ENCODE measurements at places on chromosomes 6 and 20. TPM values are rescaled to one million over a fixed set of nuclear protein-coding genes. Genes with fewer than 3 reads are reported as not detected.
A peak's percentile ranks its signal among the peaks of the same experiment; 100 is the strongest.

DNA sequence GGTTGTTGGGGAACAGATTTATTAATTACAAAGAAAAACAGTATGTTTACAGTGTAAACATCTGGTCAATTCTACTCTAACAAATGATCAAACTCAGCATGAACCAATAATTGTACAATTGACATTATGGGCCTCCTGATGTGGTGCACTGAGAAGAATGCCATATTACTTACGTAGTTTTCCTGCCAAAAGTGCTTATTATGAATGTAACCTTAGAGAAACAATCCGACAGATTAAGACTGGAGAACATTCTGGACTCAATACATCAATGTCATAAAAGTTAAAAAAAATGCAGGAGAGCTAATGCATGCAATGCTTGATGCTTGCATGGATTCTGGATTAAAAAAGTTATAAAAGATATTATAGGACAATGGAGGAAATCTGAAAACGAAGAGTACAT lies 69.0 kb downstream of the LYRM4 start:
- no peak for DNase-seq

- DNase-seq = no peak
Observed at GRCh38 chr6:47434372-47435253, 43.0 kb upstream of the CD2AP start.

DNA sequence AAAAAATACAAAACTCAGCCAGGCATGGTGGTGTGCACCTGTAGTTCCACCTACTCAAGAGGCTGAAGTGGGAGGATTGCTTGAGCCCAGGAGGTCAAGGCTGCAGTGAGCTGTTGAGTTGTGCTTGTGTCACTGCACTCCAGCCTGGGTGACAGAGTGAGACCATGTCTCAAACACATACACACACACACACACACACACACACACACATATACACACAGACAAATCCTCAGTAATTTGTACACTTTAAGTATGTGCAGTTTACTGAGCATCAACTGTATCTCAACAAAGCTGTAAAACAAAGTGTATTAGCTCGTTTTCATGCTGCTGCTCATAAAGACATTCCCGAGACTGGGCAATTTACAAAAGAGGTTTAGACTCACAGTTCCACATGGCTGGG lies 7.3 kb downstream of the TFB1M start:
- DNase-seq = no peak

DNA sequence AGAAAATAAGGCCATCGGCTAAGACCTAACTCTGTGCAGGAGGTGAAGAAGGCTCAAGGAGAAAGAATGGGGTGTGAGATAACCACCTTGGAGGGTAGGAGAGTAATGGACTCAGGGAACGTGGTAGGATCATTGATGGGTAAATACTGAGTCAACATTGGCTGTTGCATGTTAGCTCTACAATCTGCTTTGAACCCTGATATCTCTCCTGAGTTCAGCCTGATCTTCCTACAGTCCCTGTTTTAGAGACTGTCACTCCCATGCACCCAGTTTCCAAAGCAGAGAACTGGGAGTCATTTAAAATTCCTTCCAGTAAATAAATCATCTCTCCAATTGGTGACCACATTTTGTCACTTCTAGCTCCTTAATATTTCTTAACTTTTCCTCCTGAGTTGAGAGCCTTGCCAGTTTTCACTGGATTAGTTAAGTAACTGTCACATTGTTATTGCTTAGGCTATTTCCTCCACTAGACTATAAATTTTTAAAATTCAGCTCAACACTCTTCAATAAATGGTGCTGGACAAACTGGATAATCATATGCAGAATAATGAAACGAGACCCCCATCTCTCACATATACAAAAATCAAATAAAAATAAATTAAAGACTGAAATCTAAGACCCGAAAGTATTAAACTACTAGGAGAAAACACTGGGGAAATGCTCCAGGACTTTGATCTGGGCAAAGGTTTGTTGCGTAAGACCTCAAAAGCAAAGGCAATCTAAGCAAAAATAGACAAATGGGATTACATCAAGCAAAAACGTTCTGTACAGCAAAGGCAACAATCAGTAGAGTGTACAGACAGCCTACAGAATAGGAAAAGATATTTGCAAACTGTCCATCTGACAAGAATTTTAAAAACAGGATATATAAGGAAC lies 138.9 kb upstream of the TMEM170B start:
- no peak for DNase-seq

DNA sequence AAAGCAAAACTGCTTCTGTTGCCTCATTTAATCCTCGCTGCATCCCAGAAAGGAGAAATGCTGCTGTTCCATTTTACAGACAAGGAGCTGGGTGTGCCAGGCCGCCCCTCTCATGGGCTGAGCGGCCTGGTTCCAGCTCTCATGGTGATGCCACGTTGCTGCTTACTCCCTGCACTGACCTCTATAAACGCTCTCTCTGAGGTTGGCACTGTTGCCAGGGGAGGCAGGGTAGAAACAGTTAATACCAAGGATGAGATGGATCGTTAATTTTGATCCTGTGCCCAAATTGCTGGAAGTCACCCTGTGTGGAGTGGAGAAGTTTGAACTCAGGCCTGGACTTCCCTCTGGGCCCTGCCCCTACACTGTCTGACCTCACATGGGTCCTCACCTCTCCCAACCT lies 25.6 kb downstream of the SIRPA start:
- DNase-seq = no peak

- DNase-seq = peak; percentile 88
Observed at GRCh38 chr20:56875052-56875659, 246.1 kb downstream of the TFAP2C start.

GRCh38 chr20:8132484-8133309 lies 631 bp downstream of the PLCB1 start:
- DNase-seq = peak; percentile 64

- peak; percentile 28 for DNase-seq
Observed at GRCh38 chr20:14568225-14568624, 230.8 kb upstream of the FLRT3 start.

DNA sequence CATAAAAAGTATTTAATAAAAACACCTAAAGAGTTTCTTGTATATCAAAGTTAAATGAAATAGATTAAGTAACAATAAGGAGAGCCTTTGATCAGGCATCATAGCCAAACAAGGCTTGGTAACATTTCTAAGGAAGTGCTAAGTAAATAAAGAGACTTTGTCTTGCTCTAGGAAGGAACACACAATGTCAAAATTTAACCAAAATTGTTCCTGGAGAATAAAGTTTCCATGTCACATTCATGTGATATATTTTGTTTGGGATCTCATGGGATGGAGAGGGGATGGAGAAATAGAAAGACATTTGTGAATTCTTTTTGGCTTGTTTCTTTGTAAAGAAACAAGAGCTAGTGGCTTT lies 201.9 kb upstream of the DTNBP1 start:
- no peak for DNase-seq

DNA sequence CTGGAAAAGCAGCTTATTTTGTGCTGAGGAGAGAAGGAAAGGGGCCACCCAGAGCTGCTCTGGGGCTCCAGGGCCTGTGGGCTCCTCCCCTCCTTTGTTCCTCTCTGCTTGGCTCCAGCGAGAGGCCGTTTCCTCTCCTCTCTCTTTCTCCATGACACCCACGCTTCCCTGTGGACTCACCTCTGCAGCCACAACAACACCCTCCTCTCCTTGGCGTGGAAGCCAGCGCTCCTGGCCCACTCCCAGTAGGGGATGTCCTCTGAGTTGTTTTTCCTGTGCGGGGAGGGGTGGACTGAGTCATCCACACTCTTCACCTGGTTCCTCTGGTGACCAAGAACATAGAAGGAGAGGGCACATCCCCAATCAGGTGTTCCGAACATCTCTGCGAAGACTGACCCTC lies 4.9 kb upstream of the CDSN start:
- peak; percentile 66 for DNase-seq

- DNase-seq = peak; percentile 87
Observed at GRCh38 chr6:105797983-105798453, 288.1 kb upstream of the PRDM1 start.

GRCh38 chr6:42403421-42403820 lies 48.3 kb downstream of the TRERF1 start:
- peak; percentile 40 for DNase-seq

DNA sequence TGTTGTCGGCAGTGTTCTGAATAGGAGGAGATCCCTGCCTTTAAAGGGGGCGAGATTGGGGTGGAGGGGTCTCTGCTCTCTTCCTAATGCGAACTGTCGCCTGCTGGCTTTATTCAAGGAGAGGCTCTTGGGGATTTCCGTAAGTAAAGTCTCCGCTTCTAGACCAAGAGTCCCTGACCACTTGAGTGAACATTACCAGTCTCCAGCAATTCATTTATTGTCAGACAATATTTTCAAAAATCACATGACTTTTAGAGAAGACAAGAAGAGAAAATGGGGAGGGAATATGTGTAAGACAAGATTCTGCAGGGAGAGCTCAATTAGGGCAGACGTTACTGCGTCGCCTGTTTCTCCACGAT lies 21.2 kb downstream of the POM121L2 start:
- no peak for DNase-seq

- no peak for DNase-seq
Observed at GRCh38 chr6:116136933-116137340, 11.0 kb upstream of the COL10A1 start.

GRCh38 chr20:51122931-51123658 lies 100.2 kb upstream of the KCNG1 start:
- no peak for DNase-seq

DNA sequence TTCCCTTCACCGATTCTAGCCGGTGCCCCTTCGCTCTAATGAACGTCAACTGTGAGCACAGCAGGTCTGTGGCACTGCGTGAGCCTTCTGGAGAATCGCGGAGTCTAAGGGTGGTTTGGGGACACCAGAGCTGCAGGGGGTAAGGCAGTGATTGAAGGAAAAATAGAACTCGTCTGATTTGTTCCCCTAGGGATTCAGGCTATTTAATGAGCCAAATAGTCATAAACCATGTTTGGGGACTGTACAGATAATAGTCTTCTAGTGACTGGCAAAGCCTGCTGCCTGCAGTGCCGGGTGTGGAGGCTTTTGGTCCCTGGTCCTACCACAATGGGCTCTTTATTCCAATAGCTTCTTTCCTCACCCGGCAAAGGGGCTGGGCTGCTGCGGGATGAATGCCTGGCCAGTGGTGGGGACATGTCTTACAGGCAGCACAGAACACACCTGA lies 11.1 kb upstream of the NTSR1 start:
- DNase-seq = no peak

GRCh38 chr20:15616626-15617025 lies 956.6 kb downstream of the KIF16B start:
- DNase-seq = no peak

DNA sequence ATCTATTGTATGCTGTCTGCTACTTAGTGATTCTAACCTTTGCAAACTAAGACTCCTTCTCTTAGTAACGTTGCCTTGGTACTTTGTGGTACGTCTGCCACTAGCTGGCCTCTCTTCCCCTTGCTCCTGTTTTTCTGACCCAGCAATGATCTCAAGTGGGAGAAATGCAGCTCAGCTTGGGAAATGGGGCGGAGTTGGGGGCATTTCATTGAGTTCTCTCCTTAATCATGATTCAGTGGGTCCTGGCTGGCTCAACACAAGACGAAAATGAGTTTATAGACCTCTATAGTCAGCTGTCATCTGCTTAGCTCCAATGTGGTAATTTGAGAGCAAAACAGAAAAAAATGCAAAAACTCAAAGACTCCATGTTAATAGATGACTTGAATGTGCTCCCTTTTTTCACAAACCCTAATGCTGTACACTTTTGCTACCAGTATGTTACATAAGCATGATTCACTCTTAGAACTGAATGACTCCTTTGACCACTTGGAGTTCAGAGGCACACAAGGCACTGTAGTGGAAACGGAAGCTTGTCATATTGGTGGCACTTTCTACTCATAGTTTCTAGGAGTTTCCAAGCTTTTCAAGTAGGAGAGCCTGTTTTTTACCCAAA lies 55.3 kb upstream of the SOX4 start:
- peak; percentile 59 for DNase-seq

DNA sequence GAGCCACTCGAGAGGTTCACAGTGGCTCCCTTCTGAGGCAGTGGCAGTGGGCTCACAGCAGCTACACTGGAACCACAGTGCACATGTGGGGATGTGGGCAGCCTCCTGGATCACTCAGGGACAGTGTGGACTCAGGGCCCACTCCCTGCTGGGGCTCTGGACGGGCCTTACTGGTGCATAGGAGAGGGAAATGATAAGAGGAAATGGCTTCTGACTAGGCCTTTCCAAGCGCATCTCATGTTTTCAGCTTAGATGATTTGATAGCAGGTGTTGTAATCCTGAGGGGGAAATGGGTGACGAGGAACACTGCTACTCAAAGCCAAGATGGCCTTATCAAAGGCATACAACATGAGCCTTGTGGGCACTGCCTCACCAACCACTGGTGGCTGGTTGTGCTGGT lies 44.0 kb downstream of the PANK2 start:
- DNase-seq = no peak

GRCh38 chr20:3171391-3172125 lies 1.8 kb downstream of the LZTS3 start:
- no peak for DNase-seq

GRCh38 chr6:9830808-9831207 lies 584.1 kb downstream of the TFAP2A start:
- peak; percentile 49 for DNase-seq

DNA sequence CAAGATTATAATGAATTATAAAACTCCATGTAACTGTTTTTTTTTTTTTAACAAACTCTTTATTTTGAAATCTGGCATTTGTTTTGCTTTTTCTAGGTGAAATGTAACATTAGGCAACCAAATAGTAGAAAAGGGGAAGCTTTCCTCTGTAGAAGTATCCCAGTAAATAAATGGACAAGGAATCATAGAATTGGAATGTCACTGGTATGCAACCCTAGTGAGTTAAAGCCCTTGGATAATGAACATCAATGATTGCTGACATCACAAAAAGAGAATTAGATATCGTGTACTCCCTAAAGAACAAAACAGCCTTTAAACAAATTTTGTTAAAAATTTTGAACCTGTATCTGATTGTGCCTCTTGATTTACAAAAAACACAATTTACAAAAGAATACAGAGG lies 93.9 kb upstream of the OGFRL1 start:
- peak; percentile 67 for DNase-seq

- DNase-seq = no peak
Observed at GRCh38 chr6:37595859-37596258, 96.2 kb upstream of the CCDC167 start.

DNA sequence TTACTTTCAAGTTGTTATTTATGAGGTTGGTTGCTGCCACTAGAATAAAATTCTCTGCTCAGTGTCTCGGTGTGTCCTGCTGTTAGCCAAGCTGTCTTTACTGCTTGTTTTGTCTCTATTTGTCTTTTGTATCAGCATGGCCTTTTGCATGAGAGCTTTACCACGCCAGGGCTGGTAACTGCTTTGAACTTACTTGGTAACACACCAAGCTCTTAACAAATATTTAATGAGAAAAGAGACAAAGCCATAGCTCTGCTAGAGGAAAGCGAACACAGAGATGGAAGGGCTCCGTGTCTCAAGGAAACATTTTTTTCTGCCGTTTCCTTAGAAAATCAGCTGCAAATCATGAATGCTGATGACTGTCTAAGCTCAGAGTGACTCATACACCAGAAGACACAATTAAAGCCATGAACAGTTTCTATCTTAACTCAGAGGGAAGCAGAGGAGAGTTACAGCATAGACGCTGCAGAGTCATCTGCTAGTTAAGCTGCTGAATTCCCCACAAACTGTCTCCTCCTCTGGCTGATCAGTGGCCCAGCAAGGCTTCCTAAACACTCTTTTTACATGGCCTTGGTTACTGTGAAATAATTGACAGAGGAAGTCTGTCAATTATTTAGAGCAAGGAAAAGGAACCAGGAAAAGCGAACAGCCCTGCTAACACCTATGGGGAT lies 44.8 kb downstream of the AGPAT4 start:
- DNase-seq = peak; percentile 96

CST2 gene
- 5.6 TPM for total RNA-seq

NKX2-2 gene
- total RNA-seq = not detected

SEL1L2 gene
- total RNA-seq = not detected

FBXO9 gene
- total RNA-seq = 48.4 TPM

NKX2-4 gene
- not detected for total RNA-seq

HTR1E gene
- total RNA-seq = not detected

PRSS16 gene
- total RNA-seq = not detected

GNRH2 gene
- not detected for total RNA-seq
